Fibroblast of skin of left biceps (primary cell): ENCODE measurements at places on chromosomes 13 and 19.

GRCh38 chr13:73261739-73262216 is 203.0 kb downstream of the KLF5 start:
- no peak for DNase-seq

DNA sequence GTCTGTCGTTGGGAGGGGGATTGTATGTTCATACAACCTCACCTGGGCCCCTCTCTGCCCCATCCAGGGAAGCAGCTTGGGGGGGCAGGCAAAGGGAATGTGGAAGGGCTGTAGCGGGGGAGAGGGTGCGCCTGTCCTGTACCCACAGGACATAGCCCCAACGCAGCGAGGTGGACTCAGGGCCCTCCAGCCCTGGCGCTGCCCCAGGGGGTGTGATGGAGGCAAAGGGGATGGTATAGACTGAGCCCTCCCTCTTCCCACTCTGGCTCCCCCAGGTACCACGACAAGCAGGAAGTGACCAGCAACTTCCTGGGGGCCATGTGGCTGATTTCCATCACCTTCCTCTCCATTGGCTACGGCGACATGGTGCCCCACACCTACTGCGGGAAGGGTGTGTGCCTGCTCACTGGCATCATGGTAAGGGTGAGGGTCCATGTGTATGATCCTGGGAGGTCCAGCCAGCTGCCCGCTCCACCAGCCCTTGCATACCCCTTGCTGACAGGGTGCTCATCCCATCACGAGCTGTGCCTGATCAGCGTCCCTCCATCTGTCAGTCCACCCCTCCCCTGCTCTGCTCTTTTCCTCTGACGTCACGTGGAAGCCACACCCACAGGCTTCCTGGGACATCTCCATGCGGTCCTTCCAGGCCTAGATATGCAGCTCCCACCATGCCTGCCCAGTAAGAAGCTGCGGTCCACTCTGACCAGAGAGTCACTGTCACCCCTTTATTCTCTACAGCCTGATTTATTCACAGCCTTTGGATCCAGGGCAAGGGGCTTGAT is 18.3 kb downstream of the KCNN1 start:
- no peak for DNase-seq

DNA sequence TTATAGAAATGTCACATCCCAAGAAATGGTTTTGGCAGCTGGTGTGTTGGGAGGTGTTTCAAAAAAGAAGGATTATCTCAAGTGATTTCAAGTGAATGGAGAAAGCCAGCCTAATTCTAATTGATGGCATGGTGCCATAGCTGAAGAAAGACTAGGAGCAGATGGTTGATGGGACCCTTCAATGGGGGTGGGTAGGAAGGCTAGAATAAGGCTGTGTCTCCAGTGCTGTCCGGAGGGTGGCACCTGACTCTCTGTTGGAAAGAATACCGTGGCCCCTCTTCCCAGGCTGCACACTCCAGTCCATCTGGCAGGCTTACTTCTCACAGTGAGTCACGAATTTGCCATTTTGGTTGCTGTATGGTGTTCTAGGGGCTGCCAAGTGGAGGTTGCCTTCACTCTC is 51.0 kb upstream of the GPR12 start:
- no peak for DNase-seq

DNA sequence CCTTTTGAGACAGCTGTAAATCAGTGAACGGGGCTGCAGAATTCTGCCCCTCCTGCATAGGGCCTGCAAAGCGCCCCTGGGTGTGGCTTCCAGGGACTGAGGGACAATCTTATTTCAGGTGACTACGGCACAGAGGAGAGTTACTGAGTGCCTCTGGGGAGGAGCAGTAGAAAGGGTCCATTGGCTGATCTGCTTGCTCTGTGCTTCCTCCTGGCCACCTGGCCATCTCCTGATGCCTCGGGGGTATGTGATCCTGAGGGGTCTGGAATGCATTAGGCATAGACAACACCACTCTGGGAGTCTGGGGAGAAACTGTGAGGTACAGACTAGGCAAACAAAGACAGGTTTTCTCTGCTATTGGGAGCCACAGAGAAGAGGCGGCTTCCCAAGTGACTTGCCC is 2.8 kb downstream of the KCTD15 start:
- no peak for DNase-seq

DNA sequence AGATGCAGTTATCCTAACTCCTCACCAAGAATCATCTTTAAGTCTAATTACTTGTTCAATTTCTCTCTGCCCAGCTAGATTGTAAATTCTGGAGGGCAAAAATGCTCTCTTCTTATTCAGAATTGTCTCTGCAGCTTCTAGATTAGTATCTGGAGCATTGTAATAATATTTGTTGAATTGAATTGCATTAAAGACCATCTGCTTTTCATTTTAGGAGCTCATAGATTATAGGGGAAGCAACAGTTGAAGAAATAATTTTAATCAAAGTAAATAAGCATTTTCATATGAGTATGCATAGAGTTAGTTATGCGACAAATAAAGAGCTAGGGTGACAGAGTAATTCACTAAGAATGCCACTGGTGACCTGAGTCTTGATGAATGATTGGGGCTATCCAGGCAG is 222.8 kb downstream of the SPRY2 start:
- no peak for DNase-seq

DNA sequence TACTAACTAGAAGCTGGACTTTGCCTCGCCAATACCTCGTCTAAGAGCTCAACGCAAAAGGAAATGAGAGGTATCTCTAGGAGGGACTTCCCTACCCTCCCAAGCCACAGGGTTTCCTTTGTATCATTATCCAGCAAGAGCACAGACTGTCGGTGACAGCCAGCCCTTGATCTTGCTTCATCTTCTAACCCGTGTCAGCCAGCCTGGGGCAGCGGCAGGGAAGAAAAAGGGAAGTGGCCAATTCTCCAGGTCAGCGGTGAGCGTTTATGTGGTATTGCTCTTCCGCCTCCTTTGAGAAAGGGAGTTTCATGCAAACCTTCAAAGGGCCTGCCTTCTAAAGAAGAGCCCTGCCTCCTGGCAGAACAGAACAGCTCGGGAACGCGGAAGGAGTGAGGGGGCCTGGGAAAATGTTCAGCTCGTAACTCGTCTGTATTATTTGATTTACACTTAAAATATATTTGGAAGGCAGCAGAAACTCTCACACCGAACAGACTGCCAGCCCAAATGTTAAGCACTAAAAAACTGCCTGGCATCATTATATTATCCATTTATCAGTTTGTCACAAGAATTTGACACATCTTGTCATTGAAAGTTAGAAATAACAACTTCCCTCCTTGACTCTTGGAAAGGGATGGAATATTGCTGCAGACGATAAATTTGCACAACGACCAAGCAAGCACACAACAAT is 41.8 kb downstream of the EFNB2 start:
- no peak for DNase-seq

- DNase-seq, result no peak
Measured at GRCh38 chr19:36115453-36116343, at the start of gene TBCB. Gene TBCB, plus strand, starts transcription at chr19:36115468. Its CDS starts 93 bp downstream, at chr19:36115561.

DNA sequence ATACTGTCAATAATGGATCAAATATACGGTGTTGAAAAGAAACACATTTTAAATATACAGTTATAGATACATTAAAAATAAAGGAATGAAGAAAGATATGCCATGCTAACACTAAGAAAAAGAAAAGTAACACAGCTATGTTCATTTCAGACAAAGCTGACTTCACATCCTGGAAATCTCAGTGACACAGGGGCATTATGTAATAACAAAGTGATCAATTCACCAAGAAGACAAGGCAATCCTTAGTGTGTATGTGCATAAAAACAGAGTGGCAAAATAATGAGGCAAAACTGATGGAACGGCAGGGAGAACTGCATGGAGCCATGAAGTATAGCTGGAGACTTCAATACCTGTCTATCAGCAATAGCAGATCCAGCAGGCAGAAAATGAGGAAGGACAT is 13.1 kb downstream of the ZNF14 start:
- DNase-seq, result no peak

GRCh38 chr19:55152017-55152416 is 3.0 kb upstream of the TNNT1 start:
- DNase-seq, result no peak

GRCh38 chr19:37342753-37343152 is 28.1 kb upstream of the ZNF527 start:
- DNase-seq, result no peak

- DNase-seq, result peak; percentile 18
Measured at GRCh38 chr13:31209172-31209840, 9.5 kb downstream of the B3GLCT start.

DNA sequence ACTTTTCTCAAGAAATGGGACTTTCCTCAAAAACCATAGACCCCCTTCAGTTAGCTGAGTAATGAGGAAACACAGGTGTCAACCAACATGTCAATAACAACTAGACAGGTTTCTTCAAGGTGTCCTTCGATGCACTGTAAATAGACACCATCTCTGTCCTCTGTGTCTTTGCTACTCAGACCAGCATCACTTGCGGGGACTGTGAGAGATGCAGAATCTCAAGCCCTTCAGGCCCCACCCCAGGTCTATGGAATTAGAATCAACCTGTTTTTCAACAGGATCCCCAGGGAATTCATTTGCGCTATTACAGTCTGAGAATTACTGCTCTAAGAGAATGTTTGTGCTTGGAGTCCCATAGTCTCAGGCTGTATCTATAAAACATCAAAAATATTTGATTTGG is 469.9 kb downstream of the COG6 start:
- DNase-seq, result no peak
